ENCODE measurements at places on chromosomes 5 and 9. TPM values are rescaled to one million over a fixed set of nuclear protein-coding genes. Genes with fewer than 3 reads are reported as not detected.

DNA sequence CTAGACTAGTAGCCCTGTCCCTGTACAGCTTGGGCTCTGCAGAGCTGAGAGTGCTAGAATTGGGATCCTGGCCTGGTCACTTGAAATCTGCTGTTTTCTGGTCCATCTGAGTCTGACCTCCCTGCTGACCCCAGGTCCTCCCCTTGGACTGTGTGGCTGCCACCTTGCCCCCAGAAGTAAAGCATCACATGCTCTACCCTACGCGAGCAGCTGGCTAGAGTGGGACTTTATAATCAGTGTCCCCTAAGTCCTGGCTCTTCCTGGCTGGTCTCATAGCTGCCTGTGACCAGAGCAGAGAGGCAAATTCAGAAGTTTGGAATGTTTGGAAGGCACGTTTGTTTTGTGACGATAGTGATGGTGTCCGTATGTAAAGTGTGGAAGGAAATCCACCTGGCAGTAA lies 81.0 kb downstream of the ARHGEF28 start:
- H3K4me1 ChIP-seq, result peaks cover 2% of the 10 kb centered on the region
- no peak overlapping the region for H3K4me3 ChIP-seq
- no peak overlapping the region for H3K27ac ChIP-seq
- H3K36me3 ChIP-seq, result no peaks in the 10 kb centered on the region

DNA sequence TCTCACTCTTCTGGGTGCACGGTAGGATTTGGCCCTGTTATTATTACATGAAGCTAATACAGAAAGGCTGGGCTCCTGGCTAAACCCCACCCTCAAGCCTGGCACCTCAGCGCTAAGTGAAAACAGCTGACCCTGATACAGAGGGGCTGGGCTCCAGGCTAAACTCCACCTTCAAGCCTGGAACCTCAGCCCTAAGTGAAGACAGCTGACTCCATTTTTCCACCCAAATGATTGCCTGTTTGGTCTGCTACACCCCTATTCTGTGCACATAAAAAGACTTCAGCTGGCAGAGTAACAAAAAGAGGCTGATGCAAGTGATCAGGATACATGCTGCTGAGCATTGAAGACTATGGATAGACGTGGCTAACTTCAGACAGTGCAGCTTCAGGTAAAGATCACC lies 148.4 kb upstream of the CLINT1 start:
- no peak overlapping the region for H3K4me3 ChIP-seq
- no peak for DNase-seq
- H3K36me3 ChIP-seq, result no peaks in the 10 kb centered on the region
- H3K27ac ChIP-seq, result no peak overlapping the region
- no peaks in the 10 kb centered on the region for H3K4me1 ChIP-seq

The SLC2A6 gene
- total RNA-seq, result 2.9 TPM

DNA sequence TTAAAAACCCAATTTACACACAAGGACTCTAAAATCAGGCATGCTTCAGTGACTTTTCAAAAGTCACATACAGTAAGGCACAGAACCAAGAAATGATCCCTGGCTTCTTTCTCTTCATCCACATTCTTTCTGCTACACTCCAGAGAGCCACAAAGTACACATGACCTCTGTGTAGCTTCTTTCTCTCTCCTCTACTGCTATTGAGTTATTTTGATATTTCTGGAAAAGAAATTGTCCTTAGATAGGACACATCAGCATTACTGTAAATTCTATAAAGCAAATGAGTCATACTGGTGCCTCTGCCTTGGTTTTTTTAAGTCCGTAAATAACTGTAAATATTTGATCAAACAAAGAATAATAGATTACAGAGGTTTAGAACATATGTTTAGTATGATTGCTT lies 96.3 kb downstream of the KIAA0825 start:
- no peaks in the 10 kb centered on the region for H3K36me3 ChIP-seq
- H3K27me3 ChIP-seq, result no peaks in the 10 kb centered on the region
- no peak overlapping the region for H3K27ac ChIP-seq
- peak; percentile 20 for DNase-seq
- H3K4me1 ChIP-seq, result no peaks in the 10 kb centered on the region
- no peak overlapping the region for H3K4me3 ChIP-seq

The NRARP gene
- not detected for total RNA-seq

GRCh38 chr5:141806626-141807025 lies 71.6 kb downstream of the PCDH1 start:
- DNase-seq, result no peak
- H3K36me3 ChIP-seq, result no peaks in the 10 kb centered on the region
- peaks cover 88% of the 10 kb centered on the region for H3K27me3 ChIP-seq
- no peak overlapping the region for H3K4me3 ChIP-seq
- H3K27ac ChIP-seq, result no peak overlapping the region
- H3K4me1 ChIP-seq, result no peaks in the 10 kb centered on the region

DNA sequence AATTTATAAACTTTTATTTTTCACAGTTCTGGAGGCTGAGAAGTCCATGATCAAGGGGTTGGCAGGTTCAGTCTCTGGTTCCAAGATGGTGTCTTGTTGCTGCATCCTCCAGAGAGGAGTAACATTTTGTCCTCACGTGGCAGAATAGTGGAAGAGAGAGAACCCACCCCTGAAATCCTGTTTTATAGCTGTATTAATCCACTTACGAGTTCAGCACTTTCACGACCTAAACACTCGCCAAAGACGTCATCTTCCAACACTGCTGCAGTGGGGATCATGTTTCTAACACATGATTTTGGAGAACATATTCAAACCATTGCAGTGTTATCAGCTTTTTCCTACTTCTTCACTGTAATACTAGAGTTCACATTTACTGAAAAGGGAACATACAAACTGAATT lies 233.0 kb upstream of the ATP10B start:
- H3K27ac ChIP-seq, result no peak overlapping the region
- H3K27me3 ChIP-seq, result no peaks in the 10 kb centered on the region
- no peaks in the 10 kb centered on the region for H3K36me3 ChIP-seq

The OR13C5 gene
- not detected for total RNA-seq

The GABRA1 gene
- total RNA-seq, result not detected

DNA sequence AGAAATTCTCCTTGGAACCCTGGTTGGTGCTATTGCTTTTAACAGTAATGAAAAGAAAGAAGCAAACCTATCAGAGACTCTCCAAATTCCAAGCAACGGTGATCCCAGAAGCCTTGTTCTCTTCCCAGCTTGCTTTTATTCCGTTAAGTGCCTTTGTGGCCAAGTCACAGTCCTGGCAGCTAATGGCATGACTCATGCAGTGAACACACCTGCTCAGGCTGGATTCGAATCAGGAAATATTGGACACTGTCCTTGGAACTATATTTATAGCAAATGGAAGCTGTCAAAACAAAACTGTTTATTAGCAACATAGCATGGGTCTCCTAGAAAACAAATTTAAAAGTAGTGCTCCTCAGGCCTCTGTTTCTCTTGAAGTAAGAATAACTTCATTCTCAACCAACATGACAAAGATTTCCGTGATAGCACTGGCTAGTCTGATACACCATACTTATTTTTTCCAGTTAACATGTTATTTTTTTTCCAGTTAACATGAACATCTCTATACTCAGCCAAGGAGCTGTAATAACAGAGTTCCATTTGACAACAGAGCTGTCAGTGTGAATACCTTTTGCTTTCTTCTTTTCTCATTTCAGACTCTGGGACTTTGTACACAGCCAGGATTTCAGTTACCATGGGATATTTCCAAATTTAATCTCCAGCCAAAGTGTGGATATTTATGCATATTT lies 502.4 kb downstream of the GADD45G start:
- H3K27me3 ChIP-seq, result no peaks in the 10 kb centered on the region
- no peaks in the 10 kb centered on the region for H3K4me1 ChIP-seq
- no peak for DNase-seq
- H3K27ac ChIP-seq, result no peak overlapping the region

The GFI1B gene
- total RNA-seq, result not detected

DNA sequence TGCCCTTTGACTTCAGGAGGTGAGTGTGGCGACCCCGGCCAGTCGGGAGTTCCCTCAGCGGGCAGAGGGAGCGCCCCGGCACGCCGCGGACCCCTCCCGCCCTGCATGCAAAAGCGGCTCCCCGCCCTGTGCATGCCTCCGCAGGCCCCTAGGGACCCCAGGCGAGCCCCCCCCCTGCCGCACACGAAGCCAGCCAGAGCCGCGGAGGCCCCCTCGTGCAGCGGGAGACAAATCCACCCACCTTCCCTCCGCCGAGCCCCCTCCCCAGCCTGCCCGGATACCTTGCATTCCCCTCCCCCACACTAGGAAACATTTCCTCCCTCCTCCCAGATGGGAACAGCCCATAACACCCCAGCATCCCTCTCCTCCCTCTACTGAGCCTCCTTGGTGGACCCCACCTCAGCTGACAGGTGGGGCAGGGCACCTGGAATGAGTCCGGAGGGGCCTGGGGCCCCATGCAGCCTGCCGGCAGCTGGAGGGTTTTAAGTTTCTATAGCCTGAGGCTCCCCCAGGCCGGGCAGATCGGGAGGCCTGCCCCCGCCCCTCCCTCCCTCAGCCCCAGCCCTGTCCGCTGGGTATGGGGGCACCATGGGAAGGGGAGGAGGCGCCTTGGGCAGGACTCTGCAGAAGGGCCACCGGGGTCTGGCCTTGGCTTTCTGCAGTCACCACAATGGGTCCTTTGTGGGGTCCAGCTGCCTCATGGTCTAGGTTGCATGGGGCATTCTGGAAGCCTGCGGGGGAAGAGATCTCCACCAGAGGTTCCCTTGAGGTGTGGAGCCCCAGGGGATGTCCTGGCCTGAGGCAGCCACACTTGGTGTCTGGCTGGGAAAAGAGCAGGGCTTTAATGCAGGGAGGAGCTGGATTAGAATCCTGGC lies 601 bp downstream of the ERGIC1 start:
- peak overlapping the region; percentile 96 for H3K4me3 ChIP-seq
- H3K36me3 ChIP-seq, result peaks cover 19% of the 10 kb centered on the region
- no peak for DNase-seq

The UBE2QL1 gene
- not detected for total RNA-seq

The TOR1B gene
- total RNA-seq, result 16.4 TPM

The DMGDH gene
- total RNA-seq, result 0.18 TPM

DNA sequence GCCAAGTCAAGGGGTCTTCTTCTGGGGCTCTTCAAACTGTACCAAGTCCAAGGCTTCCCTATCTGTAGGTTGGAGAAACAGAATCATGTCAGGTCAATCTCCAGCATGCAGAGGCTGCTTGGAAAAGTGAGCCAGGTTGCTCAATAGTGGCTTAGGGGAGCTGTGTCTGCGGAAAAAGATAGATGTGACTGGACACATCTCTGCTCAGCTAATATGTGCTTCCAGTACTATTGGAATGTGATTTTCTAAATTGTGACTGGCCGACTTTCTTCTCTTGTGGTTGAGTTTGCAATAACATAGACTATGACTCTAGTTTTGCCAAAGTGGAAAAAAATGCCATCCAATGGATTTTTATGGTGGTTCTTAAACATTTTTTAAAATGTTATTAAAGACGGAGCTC lies 136.7 kb downstream of the BOD1 start:
- H3K4me1 ChIP-seq, result peaks cover 27% of the 10 kb centered on the region
- DNase-seq, result peak; percentile 78
- H3K27me3 ChIP-seq, result no peaks in the 10 kb centered on the region
- H3K36me3 ChIP-seq, result no peaks in the 10 kb centered on the region

- H3K4me1 ChIP-seq, result 0 out of 2 replicates have a peak, but pooled peaks cover 2% of the 10 kb centered on the region
- peak; percentile 20 for DNase-seq
- H3K27me3 ChIP-seq, result peaks cover 8% of the 10 kb centered on the region
- no peak overlapping the region for H3K27ac ChIP-seq
- H3K36me3 ChIP-seq, result no peaks in the 10 kb centered on the region
Observed at GRCh38 chr5:61631438-61631941, 299.4 kb downstream of the ZSWIM6 start.

DNA sequence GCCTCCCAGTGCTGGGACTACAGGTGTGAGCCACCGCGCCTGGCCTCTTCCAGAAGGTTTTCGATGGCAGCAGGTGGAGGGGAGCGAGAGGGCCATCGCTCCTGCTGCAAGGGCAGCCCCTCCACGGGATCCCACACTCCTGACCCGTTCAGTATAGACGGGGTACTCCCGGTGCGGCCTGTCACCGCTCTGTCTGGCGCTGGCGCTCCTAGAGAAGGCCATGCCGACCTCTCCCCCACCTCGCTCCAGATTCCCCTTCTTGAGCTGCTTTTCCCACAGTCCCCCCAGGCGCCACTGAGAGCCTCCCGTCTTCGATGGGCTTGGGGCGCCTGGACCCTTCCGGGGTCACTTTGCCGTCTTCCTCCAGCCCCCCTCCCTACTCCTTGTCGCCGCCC lies 4.3 kb upstream of the SQSTM1 start:
- DNase-seq, result no peak
- H3K36me3 ChIP-seq, result peaks cover 17% of the 10 kb centered on the region
- no peak overlapping the region for H3K27ac ChIP-seq
- H3K4me1 ChIP-seq, result peaks cover 21% of the 10 kb centered on the region
- no peaks in the 10 kb centered on the region for H3K27me3 ChIP-seq

The LECT2 gene
- not detected for total RNA-seq

GRCh38 chr5:62001640-62002039 lies 304.4 kb upstream of the KIF2A start:
- no peaks in the 10 kb centered on the region for H3K36me3 ChIP-seq
- H3K4me1 ChIP-seq, result no peaks in the 10 kb centered on the region
- no peak for DNase-seq
- no peaks in the 10 kb centered on the region for H3K27me3 ChIP-seq
- H3K4me3 ChIP-seq, result no peak overlapping the region

DNA sequence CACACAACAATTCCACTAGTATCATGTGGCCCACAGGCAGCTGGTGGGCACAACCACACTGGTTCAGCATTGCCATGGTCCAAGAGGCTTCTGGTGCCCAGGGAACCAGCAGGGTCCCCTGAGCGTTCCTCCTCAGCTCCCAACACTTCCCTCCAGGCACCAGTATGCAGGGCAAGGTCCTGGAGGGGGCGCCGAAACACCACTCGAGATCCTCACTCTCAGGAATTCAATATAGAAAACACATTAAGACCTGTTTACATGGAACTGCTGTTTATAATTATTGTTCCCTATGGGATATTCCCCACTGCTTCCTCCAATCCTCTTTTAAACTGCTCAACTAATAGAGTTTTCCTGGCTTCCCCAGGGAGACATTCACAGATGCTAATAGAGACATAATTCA lies 91.9 kb upstream of the GABRP start:
- no peaks in the 10 kb centered on the region for H3K4me1 ChIP-seq
- no peak for DNase-seq
- H3K27ac ChIP-seq, result no peak overlapping the region
- H3K4me3 ChIP-seq, result no peak overlapping the region
- H3K36me3 ChIP-seq, result no peaks in the 10 kb centered on the region

DNA sequence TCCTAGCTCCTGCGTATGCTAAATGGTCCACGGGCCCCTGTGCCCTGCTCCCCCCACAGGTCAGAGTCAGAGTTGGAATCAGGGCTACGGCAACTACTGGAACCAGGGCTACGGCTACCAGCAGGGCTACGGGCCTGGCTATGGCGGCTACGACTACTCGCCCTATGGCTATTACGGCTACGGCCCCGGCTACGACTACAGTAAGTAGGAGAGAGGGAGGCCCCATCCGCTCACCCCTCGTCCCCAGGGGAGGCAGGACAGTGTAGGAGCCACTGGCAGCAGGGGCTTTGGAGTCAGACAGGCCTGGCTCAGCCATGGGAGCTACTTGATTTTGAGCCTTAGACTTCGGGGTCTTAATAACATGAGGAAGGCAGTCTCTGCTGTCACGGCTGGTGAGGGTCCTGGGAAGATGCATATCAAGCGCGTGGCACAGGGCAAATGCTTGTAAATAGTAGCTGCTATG lies 5.8 kb downstream of the HNRNPAB start:
- H3K27ac ChIP-seq, result no peak overlapping the region
- DNase-seq, result no peak
- H3K36me3 ChIP-seq, result peaks cover 82% of the 10 kb centered on the region
- peaks cover 7% of the 10 kb centered on the region for H3K4me1 ChIP-seq
- H3K27me3 ChIP-seq, result no peaks in the 10 kb centered on the region
- no peak overlapping the region for H3K4me3 ChIP-seq

The PRKACG gene
- not detected for total RNA-seq

All from IMR-90 (cell line).